ENCODE measurements at places on chromosomes 5 and 9. TPM values are rescaled to one million over a fixed set of nuclear protein-coding genes. Genes with fewer than 3 reads are reported as not detected.

Gene WWC1
- total RNA-seq = 28.2 TPM

Gene GRM6
- total RNA-seq = not detected

Gene PHF24
- total RNA-seq = 0.68 TPM

Gene RANBP6
- 19.1 TPM for total RNA-seq

Gene AGGF1
- total RNA-seq = 14.8 TPM

DNA sequence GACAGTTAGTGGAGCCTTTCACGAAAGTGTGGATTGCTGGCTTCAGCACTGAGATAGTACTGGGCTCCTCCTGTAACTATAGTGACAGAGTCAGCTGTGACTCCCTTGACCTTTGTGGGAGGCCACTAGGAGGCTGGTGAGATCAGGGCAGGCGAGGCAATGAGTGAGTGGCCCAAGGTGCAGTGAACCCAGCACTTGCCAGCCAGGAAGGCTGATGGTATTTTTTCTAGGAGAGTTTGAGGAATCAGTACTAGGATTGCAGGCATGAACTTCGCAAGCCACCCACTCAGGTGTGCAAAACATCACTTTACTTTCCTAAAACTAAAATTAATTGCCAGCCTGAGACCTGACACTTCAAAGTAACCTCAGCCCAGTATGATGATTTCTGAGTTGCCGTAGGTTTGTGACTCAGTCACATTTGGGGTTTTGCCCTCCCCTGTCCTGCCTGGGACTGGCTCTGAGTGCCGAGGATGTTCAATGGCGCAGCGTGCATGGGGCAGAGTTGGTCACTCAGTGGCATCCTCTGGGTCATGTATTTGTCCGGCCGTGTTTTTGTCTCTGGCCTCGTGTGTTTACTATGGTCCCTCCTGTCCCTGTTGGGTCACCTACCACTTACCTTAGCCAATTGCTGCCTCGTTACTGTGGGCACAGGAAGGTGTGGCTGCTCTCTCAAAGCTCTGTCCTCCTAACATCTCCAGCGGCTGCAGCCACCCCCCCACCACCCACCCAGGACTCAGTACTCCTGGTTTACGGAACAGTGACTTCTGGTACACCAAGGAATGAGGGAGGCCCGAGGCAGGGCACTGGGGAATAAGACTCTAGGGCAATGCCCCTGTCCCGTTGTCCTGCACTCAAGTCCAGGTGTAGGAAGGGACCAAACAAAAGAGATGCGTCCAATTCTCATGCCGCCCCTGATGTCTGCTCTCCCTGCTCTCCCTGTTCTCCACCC, 67.2 kb downstream of the IL31RA start:
- no peak for DNase-seq

DNA sequence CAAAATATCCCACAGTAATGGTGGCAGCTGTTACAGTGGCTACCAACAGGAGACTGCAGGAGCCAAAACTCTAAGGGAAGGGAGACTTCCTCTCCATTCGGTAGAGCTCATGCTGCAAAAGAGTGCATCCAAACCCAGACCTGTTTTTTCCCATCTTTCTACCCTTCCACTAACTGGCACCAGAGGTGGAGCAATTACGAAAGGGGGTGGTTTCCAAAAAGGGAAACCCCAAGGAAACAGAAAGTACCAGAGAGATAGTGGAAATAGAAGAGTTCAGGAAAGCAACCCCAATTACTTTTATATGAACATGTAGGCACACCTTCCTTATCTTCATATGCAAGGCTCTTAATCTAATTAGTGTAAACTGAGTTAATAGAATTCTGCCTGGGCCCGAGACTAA, 7.3 kb upstream of the WDR41 start:
- DNase-seq = no peak

DNA sequence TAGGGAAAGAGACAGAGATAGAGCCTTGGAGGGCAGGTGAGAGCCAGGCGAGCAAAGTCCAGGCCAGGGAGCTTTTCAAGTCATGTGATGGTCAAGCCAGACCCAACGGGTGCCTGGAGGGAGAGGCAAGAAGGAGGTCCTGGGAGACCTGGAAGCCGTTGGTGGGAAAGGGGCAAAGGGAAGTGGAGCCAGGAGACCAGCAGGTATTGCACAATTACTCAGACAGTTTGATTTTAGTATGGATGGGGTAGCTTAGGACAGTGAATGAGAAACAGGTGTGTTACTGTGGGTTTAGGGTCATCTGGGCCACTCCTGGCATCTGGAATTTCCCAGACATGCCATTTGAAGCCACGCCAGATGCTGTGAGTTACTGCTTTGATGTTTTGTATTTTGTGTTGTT, 5.1 kb downstream of the SECISBP2 start:
- no peak for DNase-seq

DNA sequence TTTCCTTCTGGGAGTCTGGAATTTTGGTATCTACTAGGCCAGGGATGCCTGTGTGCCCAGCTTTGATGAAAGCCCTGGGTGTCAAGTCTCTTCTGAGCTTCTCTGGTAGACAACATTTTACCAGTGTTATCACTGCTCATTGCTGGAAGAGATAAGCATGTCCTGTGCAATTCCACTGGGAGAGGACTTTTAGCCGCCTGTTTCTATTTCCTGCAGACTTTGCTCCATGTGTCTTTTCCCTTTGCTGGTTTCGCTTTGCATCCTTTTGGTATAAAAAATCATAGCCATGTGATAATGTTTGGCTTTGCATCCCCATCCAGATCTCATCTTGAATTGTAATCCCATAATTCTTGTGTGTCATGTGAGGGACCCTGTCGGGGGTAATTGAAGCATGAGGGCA, 163.2 kb downstream of the SLC28A3 start:
- no peak for DNase-seq

DNA sequence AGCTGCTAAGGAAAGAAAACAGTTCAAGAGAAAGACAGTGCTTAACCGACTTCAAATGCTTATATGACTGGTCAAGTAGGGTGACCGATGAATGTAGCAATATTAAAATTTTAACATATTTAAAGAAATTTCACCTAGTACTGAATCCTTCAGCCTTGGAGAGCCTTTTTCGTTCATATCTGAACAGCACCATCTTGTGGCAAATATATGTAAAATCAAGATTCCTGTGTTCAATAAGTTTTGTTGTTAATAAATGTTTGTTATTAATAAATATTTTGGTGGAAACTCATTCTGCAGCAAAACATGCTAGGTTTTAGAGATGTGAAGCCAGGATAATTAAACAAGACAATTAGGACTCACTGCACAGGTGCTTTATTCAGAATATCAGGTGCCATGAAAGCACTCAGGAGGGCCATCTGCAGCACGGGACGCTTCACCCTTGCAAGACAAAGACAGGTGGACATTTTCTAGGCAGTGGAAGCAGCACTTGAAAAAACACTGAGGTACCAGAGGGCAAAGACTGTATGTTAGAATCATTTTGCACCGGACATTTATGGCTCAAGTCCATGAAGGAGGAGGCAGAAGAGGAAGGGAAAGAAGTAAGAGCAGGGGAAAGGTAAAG, 15.6 kb downstream of the TICAM2 start:
- no peak for DNase-seq

- DNase-seq = no peak
Measured at GRCh38 chr5:66945389-66946349, 250.9 kb downstream of the CD180 start.

DNA sequence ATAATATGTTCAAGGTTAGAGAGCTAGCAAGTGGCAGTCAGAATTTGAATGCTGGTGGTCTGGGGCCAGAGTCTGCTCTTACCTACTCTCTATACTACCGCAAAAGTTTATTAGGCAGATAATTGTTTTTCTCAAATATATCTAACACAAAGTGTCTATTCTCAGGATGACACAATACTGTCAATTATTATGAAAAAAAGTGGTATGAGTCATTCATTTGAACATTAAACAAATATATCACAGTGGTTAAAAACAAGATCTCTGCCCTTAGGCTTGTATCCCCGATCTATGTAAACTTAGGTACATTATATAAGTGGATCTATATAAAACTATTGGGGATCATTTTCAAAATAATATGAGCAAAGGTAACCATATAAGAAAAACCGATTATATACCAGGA, 354.9 kb downstream of the CETN3 start:
- no peak for DNase-seq

Measured in H9 (cell line).